Activated gamma-delta T cell (primary cell): ENCODE measurements at places on chromosomes 2 and 18.

DNA sequence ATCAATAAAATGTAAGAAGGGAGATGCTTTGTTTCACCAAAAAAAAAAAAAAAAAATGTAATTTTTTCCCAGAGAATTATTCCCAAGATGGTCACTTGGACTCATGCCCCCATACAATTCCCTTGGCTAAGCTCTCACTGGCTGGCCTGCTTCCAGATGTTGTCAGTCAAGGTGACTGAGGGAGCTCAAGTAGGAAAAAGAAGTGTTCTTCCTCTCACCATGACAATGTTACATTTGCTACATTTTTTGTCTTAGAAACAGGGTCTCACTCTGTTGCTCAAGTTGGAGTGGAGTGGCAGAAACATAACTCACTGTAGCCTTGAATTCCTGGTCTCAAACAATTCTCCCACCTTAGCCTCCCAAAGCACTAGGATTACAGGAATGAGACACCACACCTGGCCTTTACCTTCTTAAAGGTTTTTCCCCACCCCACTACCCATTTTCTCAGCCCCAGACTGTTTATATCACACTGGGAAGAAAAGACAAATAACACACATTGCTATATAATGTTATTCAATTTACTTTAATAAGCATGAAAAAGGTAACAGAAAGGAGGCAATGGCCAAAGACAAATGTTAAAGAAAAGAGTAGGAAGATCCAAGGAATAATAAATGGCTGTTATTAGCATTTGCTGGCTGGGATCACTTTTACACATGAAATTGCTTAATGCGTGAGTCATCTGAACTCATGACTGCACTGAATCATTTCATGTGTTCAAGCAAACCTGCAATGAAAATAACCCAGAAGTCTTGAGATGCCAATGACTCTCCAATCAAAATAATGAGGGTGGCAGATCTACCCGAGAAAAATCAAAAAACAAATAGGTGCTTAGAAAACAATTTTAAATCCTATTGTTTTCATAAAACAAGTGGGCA, 45.2 kb downstream of the ACVR1 start:
- no peak for DNase-seq

- DNase-seq, result no peak
Observed at GRCh38 chr2:43484323-43484930, 111.4 kb downstream of the THADA start.

- DNase-seq, result no peak
Observed at GRCh38 chr2:6352247-6352646, 513.5 kb downstream of the CMPK2 start.

- no peak for DNase-seq
Observed at GRCh38 chr2:113707106-113707505, 49.3 kb downstream of the SLC35F5 start.

GRCh38 chr2:12764075-12764730, 47.5 kb downstream of the TRIB2 start:
- no peak for DNase-seq

DNA sequence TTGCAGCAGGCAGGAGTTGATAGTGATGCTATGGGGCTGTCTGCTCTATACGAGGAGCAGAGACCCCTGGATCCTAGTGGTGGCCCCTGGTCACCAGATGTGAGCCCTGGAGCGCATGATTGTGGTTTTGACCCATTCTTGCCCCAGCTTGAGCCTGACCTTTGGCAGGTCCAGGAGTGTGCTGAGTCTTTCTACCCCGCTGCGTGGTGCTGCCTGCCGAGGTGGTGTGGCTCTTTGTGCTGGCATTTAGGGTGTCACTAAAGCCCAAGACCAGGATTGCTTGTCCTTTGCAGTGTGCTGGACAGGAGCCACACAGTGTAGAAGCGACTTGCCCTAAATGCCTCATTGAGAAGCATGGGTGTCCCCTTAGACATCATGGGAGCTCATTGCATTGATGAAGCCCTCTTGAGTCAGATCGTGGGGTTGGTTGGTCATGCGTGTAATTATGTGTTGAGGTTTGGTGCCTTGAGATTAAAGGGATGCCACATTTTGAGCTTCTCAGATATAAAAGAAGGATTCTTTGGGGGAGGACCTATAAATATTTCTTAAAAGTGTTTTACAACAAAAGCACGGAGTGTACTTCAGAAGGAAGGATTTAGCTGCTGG, 88.3 kb downstream of the AGAP1 start:
- no peak for DNase-seq

DNA sequence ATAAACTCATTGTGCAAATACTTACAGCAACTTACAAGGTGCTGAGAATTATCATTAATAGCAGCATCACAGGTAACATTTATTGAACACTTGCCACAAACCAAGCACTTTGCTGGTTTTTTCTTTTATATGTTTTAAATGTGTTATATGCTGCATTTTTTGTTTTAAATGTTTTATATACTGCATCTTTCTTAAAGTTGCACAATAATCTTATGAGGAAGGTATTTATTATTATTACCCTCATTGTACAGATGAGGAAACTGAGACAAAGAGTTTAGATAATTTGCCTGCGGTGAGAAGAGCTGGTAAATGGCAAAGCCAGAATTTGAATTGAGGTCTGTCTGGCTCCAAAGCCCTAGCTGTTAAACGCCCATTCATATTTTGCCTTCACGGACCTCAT, 52.2 kb upstream of the RIOK3 start:
- DNase-seq, result no peak

- DNase-seq, result no peak
Observed at GRCh38 chr2:222418739-222419138, 5.6 kb upstream of the SGPP2 start.

DNA sequence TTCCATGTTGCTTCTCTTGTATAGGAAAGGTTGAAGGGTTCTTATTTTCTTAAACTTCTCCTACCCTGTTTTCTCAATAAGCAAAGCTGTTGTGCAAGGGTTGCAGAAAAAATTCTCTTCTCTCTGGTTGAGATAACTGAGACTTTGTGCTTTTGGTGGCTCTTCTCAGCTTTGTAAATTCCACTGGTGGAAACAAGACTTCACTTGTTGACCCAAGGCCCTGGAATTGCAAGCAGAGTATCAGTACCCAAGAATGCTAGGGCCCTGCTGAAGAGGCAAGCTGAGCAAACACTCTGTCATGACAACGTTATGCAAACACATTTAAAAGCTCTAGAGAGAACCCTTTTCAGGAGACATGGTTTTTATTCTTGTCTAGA, 294.7 kb upstream of the EPAS1 start:
- DNase-seq, result no peak

GRCh38 chr2:70680735-70681134, 87.3 kb downstream of the ADD2 start:
- no peak for DNase-seq

DNA sequence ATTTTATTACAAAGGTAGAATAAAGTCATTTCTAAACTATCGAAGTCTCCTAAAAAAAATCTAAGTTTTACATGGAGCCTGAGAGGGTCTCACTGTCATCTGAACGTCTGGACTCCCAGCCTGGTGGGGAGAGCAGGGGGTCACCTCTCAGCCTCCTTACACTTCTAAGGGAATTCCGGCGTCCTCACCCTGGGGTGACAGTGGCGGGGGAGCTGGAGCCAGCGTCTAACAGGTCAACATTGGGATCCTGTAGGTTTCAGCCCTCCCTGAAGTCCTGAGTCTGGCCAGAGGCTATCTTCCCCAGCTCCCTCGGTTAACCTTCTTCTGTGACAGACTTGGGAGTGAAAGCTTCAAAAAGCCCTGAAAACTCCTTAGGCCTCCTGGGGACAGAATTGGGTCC, 34.6 kb upstream of the GLI2 start:
- DNase-seq, result no peak

DNA sequence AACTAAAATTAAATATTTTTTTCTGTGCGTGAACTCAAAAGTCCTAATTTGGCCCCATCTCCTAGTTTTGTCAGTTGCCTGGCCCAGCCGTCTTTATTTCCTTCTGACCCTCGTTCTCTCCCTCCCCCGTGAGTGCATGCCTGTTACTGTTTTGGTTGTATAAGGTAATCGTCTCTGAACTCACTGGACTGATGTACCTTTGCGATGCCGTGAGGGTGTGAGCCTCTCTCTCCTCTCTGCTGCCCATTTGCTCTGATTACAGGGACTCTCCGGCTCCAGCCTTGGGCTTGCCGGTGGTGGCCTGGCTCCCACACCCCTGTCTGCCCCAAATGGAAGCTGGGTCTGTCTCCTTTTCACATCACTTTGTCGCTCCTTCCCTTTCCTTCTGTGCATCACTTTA, 66.5 kb upstream of the RBM44 start:
- DNase-seq, result no peak

- DNase-seq, result no peak
Observed at GRCh38 chr2:205679410-205680009, 2.8 kb upstream of the NRP2 start.

DNA sequence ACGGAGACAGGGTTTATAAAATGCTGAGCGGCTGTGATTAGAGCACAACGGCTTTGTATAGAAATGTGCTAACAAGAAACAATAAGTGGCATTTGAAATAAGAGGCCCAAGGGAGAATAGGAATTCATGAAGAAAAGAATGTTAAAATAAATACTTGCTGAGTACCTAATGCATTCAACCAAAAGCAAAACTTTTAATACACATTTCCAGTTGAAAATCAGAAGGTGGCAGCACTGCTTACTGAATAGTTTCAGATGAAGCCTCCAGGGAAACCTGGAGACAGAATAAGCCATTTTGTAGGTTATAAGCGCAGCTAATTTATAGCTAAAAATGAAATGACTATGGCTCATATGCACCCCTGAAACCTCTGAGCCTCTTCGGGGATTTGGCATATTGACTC, 286.6 kb downstream of the DPP10 start:
- no peak for DNase-seq
